Natural killer cell treated with Interleukin-12 subunit alpha and Interleukin-12 subunit beta and Interleukin-15 and Interleukin-18, amount 100 ng/mL, for 72 hours (primary cell): ENCODE measurements at places on chromosomes 12 and 14. TPM values are rescaled to one million over a fixed set of nuclear protein-coding genes. Genes with fewer than 3 reads are reported as not detected.

Gene CKAP4
- total RNA-seq = 1.1 TPM

Gene ST8SIA1
- 0.81 TPM for total RNA-seq

Gene LPAR5
- 5.6 TPM for total RNA-seq

Gene MYH6
- not detected for total RNA-seq

Gene ENDOU
- not detected for total RNA-seq

Gene NANOG
- not detected for total RNA-seq

Gene KIF26A
- not detected for total RNA-seq

Gene C1QL4
- total RNA-seq = not detected

Gene WSCD2
- total RNA-seq = not detected

Gene ZBTB1
- total RNA-seq = 46.8 TPM

DNA sequence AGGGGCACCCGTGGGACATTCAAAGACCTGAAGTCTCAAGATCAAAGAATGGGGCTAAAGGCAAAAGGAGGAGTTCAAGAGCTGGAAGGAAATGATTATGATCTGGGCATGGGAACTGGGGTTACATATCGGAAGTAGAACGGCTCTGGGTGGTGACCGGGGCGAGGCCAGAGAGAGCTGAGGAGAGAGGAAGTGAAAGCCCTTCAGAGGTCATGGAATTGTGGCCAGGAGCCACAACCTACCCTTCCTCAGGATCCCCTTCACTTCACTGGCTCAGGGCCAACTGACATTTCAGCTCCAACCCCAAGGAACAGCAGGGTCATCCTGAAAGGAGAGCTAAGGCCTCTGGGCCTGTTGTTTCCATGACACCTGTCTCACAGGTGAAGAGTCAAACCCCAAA lies 57.8 kb downstream of the GALNT16 start:
- DNase-seq = no peak

- DNase-seq = no peak
These were observed 19.4 kb upstream of the SNX6 start for GRCh38 chr14:34649344-34649743.

DNA sequence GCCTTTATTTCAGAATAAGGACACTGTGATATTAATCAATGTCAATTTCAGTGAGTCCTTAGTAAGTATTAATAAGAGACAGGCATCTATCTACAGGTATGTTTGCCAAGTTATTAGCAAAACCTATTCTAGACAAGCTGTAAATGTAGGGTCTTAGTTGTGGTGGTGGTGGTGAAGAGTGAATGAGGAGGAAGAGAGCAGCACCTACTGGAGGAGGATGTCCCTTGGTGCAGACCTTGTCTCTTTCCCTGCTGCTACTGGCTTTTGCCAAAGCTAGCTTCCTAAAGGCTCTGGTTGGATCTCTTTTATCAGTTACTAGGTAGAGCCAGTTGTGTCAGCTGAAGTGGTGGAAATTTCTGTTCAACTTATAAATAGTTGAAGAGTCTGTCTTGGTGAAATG lies 304.8 kb upstream of the ATP2B1 start:
- no peak for DNase-seq

DNA sequence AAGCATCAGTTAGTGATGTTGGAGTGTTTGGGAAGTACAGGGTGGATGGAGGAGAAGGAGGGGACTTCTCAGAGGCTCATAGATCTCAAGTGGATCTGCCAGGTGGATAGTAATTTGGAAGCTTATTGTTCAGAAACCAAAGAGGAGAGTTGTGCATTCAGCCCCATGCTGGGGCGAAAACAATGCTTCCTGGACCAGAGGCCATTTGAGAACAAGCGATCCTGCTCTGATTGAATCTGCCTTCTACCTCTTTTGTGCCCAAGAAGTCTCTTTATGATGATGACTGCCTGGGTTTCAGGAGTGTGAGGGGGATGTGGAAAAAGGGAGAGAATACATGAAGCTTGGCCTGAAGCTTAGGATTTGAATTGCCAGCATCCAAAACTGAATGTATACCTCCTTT lies 110.8 kb upstream of the SRRM4 start:
- no peak for DNase-seq

- DNase-seq = no peak
These were observed at the start of gene RBMS2 for GRCh38 chr12:56521590-56522371. Gene RBMS2 (plus strand): TSS chr12:56521820. CDS start chr12:56522024, 204 bp downstream.

- no peak for DNase-seq
These were observed 135.5 kb downstream of the PAWR start for GRCh38 chr12:79555028-79555925.

DNA sequence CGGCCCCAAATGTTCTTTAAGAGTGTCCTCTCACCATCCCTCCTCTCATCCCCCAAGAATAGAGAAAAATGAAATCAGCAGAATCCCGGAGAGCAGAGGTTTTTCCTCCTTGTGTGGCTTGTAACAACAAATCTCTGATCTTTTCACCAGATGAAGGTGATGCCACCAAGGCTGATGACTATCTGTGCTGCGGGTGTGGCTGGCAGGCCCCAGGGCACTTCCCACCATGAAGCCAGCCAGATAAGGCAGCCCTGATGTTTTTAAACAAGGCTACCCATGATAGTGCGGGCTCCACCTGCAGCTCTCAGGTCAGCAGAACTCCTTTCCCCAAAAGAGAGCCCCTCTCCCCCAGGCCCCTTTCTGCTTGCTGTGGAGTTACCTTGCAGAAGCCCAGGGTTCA lies 58.0 kb upstream of the PARP11 start:
- no peak for DNase-seq

DNA sequence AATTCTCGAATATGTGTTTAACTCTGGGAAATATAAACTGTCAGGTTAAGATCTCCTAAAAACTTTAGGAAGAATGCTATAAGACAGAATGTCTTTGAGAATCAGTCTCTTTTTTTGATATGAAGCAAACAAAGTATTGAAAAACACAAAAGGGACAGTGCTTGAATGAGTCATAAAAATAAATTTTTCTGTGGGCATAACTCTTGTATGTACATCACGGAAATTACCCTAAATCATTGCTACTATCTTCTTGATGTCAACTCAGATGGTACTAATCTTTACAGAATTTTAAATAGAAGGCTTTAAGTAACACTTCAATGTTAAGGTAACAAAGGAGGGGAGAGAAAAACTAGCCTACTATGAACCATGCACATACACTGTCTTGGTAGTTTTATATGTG lies 244.0 kb upstream of the AMIGO2 start:
- no peak for DNase-seq

DNA sequence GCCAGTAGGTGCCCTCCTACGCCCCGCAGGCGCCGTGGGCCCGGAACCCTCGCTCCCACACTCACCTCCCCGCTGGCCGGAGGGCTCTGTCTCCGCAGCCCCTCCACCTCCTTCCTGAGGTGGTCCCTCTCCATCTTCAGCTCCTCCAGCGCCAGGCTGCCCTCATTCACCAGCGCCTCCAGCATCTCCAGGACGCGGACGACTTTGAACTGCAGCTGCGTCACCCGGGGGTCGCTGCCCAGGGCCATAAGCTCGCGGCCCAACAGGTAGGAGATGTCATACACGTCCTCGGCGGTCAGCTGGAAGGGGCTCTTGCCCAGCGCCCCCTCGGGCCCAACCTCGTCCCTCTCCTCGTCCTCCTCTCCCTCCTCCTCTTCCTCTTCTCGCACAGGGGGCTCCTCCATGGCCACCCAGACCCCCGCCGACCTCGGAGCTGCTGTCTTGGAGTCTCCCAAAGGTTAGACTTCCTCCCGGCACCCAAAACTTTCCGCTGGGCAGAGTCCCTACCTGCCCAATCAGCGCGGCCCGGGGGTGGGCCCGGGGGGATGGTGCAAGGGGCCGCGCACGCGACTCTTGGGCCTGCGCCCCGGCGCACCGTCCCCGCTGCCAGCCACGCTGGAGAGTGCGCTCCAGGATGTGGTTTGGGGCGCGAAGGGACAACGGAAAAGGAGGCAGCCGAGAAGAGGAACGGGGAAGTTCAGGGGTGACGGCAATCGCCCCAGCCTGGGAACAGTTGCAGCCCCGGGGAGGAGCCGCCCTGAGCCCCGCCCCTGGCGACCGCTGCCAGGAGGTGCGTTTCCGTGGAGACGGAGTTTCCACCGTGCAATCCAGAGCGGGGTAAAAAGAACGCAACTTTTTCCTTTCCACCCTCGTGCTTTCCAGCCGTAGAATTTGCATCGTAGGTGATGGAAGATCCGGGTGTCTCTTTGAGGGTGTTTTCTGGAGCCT lies at the start of gene RILPL2:
TSS of gene RILPL2 (minus strand) at position 668 of the 948 bp plus-strand sequence. CDS start at position 404, 264 bp downstream.
- peak; percentile 95 for DNase-seq

DNA sequence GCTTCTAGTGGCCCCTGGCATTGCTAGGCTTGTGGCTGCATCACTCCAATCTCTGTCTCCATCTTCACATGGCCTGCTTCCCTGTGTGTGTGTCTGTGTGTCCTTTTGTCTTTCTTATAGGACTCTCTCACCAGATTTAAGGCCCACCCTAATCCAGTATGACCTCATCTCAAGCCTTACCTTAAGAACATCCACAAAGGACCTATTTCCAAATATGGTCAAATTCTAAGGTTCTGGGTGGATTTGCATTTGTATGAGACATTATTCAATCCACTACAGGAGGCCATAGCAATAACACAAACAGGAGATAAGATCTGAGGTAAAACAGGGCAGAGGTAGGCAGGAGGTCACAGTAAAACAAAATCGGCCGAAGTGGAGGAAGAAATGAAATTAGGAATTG lies 375.9 kb downstream of the BTG1 start:
- DNase-seq = no peak

- no peak for DNase-seq
These were observed 366.7 kb downstream of the BTG1 start for GRCh38 chr12:91778938-91779400.

DNA sequence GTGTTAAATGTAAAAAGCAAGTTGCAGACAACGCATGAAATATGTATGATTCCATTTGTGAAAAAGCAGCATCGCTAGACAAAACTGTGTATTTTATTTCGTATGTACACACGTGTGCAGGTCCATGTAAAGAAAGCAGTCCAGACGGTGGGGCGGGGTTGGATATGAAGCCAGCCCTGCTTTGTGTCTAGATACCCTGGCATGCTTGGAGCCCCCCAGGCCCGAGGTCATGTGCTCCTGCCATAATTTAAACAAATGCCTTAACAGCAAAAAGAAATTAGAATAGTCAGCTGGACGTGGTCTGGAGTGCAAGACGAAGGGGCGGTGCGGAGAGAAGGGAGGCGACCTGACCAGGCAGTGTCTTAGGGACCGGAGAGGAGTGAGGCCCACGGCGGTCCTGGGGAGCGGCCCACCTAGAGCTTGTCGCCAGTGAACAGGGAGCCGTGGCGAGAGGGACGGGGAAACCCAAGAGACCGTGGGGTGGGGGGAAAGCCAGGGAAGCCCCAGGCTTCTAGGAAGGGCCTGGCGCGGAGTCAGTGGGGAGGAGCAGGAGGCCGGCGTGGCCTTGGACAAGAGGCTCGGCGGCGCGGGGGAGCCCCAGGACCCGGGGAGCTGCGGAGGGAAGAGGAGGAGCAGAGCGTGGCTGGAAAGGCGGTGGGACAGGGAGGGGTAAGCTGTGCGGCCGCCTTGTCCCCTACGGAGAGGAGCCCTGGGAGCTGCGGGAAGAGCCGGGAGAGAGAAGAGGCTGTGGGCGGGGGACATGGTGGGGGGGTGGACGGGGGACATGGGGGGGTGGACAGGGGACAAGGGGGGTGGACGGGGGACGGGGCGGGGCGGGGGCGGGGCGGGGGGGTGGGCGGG lies 118.5 kb upstream of the C14orf180 start:
- DNase-seq = no peak

DNA sequence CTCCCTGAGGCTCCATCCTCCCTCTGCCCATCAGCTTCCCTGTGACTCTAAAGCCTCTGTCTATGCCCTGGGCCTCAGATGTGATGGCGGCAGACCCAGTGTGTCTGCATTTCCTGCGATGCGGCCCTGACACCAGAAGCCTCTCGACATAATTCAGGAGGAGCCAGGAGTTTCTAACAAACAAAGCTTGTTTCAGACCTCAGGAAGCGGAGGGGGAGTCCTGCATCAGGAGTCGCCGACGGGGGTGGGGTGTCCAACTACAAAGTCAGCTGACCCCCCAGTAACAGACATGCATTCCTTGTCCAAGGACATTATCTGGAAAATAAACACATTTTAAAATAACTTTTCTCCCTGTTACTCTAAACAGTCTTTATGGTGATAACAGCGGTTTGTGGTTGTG lies 167.5 kb downstream of the DPF3 start:
- DNase-seq = no peak

DNA sequence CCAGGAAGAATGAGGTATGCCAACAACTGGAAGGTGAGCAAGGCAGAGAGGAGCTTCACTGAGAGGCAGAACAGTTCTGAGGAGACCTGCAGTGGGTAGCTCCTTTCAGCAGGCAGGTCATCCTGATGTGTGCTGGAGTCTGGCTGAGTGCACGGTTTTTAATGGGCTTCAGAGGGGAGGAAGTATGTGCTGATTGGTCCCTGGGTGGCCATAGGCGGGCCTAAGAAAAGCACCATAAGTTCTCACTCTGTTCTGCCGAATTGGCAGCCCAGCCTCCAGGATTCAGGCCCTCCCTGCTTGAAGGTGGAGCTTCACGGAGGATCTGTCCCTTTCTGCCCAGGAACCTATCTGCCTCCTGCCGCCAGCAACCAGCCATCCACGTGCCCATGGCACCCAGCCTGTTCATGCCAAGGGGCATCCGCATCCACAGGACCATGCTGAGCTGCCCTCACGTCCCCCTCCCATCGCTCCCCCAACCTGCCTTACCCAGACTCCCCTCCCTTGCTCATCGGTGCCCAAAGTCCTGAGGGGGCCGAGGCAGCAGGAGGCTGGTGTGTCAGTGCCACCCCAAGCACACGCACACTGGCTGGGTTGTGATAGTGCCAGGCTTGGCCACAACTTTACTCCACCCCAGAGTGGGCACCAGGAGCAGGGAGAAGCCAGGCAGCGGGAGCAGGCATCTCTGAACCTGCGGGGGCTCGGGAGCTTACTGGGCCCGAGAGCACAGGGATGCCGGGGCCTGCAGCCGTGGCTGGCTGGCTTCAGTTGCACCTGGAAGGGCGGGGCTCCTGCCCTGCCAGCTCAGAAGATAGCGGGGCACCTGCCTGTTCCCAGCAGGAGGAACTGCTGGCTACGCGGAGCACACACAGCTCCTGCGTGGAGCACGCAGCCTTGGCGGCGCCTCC lies 608.4 kb upstream of the FOXG1 start:
- no peak for DNase-seq

- DNase-seq = no peak
These were observed 14.5 kb downstream of the ZNF839 start for GRCh38 chr14:102333795-102334705.

- DNase-seq = peak; percentile 54
These were observed at the start of gene DIO3 for GRCh38 chr14:101561145-101561896. Gene DIO3 (plus strand): TSS chr14:101561495.

GRCh38 chr12:74890237-74890599 lies 319.4 kb downstream of the KCNC2 start:
- DNase-seq = no peak

DNA sequence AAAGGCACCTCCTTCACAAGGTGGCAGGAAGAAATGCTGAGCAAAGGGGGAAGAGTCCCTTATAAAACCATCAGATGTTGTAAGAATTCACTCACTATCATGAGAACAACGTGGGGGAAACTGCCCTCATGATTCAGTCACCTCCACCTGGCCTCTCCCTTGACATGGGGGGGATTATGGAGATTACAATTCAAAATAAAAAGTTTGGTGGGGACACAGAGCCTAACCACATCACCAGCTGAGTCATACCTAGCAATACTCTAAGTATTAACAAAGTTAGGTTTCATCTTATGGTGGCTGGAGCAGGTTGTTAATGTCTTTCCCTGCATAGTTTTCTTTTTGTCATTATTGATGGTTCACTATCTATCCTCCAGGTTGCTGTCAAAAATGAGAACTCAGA lies 113.2 kb upstream of the PPFIA2 start:
- DNase-seq = no peak

GRCh38 chr12:26120561-26121274 lies 4.1 kb downstream of the BHLHE41 start:
- DNase-seq = no peak
